ENCODE measurements at places on chromosomes 1 and 21.
A peak's percentile ranks its signal among the peaks of the same experiment; 100 is the strongest.

- DNase-seq, result no peak
These were observed 15.8 kb downstream of the IVL start for GRCh38 chr1:152924191-152924590.

- no peak for DNase-seq
These were observed 61.0 kb downstream of the TIAM1 start for GRCh38 chr21:31283025-31283424.

- peak; percentile 92 for DNase-seq
These were observed 1.8 kb upstream of the CKS1B start for GRCh38 chr1:154972517-154973343.

GRCh38 chr21:41705546-41706262 lies 61.1 kb downstream of the RIPK4 start:
- no peak for DNase-seq

- peak; percentile 60 for DNase-seq
These were observed 95.6 kb downstream of the RGS2 start for GRCh38 chr1:192904438-192904895.
